Left hindlimb (tissue), 1 donor: ENCODE measurements at places on chromosomes 11 and 22.

GRCh38 chr11:120303004-120303637 is 22.0 kb upstream of the TLCD5 start:
- DNase-seq = peak; percentile 54

GRCh38 chr11:69470793-69471728 is 10.4 kb upstream of the LINC01488 start:
- peak; percentile 32 for DNase-seq

DNA sequence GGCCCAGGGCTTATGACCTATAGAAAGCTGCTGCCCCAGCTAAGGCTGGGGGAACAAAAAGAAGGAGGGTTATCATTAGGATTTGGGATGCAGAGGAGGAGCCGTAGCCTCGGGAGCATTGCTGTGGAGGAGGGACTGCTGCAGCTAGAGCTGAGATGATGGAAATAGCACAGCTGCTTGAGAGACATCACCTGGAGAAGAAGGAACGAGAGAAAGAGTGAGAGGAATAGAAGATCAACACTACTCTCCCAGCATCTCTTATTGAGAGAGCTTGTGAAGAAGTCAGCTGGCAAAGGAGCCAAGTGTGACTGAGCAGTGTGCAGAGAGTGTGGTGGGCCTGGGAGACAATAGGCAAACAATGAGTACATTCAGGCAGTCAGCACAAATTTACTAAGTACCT is 100.7 kb upstream of the PLET1 start:
- no peak for DNase-seq

GRCh38 chr11:117859061-117859460 is 17.4 kb downstream of the FXYD6 start:
- peak; percentile 26 for DNase-seq

GRCh38 chr11:108069947-108070346 is 51.4 kb upstream of the ACAT1 start:
- DNase-seq = no peak

GRCh38 chr11:118845369-118845768 is 38.3 kb upstream of the CXCR5 start:
- no peak for DNase-seq

- no peak for DNase-seq
Observed at GRCh38 chr11:104700609-104701008, 197.7 kb downstream of the CASP12 start.

- no peak for DNase-seq
Observed at GRCh38 chr11:73838443-73839122, 38.1 kb downstream of the COA4 start.

- peak; percentile 86 for DNase-seq
Observed at GRCh38 chr11:76783896-76784813, 999 bp downstream of the TSKU start.

GRCh38 chr11:37830529-37830928 is 1232.5 kb upstream of the RAG2 start:
- DNase-seq = no peak

DNA sequence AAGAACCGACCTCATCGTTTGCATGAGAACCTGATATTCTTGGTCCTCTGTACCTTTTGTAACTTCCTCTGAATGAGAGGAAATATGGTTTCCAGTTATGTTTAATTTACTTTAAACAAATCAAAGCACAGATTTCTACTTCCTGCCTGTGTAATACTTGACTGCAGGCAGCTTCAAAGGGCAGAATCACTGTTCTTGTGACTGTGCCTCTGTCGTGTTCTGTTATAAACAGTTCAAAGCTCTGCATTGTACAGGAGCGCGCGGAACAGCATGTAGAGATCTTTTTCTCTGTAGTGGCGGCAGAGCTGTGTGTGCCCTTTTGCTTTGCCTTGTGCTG is 73.2 kb upstream of the CLDN5 start:
- DNase-seq = no peak

GRCh38 chr11:55707029-55707428 is 45.0 kb downstream of the OR4C6 start:
- DNase-seq = no peak

GRCh38 chr11:132821014-132821413 is 711.3 kb downstream of the OPCML start:
- no peak for DNase-seq

- DNase-seq = no peak
Observed at GRCh38 chr11:126317756-126318573, 14.1 kb downstream of the DCPS start.

- DNase-seq = peak; percentile 2
Observed at GRCh38 chr22:36768141-36768540, 7.8 kb downstream of the IFT27 start.

DNA sequence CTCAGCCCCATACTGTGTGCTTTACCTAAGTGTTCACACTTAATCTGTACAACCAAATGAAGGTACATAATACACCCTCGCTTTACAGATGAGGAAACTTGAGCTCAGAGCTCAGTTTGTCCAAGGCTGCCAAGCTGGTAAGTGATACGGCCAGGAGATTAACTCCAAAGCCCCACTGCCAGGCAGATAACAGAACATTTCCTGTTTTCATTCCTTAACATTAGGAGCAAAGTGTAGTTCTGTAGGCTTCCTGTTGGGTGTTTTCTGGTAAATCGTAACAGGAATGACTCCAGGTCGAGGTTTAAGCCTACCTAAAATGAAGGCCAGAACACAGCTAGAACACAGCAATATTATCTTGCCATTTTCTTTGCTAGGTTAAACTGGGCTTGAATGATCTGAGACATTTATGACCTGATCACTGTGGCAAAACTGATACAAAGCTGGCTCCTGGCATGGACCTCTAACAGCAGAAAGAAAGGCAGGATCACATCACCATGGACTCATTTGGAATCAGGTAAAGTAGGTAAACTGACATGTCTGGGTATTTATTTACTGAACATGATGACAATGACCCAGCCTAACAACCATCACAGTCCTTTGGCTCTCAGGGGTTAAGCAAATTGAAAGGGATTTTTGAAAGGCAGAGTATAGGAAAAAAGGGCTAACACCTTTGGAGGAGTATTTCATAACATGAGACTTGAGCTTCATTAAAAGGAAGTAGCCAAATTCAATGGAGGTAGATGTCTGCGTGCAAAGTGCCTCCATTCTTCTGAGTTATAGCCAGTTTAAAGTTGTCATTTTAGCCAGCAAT is 3.9 kb upstream of the NUP50 start:
- no peak for DNase-seq

DNA sequence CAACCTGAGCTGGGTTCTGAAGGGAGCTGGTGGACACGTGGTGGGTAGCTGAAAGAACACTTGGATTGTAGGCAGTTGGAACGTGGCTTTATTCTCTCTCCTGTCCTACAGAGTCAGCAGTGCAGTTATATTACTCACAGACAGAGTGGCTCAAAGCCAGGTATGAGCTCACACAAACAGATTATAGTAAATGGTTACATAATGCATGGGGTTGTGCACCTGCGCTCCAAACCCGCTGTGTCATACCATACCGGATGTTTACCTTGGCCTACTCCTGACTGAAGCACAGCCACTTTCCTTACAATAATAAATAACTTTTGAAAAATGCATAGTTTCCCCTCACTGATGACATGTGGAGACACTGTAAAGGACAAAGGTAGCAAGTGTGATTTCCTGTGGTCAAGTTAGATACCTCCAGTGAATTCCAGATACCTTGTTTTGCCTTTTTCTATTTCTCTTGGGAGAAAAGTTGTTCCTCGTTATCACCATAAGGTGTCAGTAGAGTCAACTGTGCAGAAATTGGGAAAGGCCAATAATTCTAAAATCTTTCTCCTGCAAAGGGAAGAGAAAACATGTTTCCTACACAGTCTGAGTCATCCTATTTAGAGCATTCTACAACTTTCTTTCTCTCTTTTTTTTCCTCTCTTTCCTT is 13.5 kb downstream of the MS4A6A start:
- DNase-seq = no peak

DNA sequence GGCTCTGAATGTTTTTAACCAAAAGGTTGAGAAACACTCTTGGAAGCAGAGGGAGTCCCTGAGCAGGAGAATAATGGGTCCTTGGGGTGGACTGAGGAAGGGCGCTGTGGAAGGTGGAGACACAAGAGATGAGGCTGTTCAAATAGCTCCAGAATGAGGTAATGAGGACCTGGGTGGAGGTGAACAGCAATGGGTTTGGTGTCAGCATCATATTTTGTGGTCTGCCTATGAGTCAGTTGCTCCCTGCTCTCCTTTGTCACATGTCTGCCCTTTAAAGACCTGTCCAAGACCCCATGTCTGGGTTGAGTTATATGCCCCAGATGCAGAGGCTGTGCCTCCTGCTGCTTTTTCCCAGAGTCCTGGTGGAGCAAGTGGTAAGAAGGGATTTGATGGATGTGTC is 113.6 kb downstream of the BARX2 start:
- no peak for DNase-seq

- DNase-seq = no peak
Observed at GRCh38 chr11:74636630-74637184, 44.3 kb downstream of the POLD3 start.

DNA sequence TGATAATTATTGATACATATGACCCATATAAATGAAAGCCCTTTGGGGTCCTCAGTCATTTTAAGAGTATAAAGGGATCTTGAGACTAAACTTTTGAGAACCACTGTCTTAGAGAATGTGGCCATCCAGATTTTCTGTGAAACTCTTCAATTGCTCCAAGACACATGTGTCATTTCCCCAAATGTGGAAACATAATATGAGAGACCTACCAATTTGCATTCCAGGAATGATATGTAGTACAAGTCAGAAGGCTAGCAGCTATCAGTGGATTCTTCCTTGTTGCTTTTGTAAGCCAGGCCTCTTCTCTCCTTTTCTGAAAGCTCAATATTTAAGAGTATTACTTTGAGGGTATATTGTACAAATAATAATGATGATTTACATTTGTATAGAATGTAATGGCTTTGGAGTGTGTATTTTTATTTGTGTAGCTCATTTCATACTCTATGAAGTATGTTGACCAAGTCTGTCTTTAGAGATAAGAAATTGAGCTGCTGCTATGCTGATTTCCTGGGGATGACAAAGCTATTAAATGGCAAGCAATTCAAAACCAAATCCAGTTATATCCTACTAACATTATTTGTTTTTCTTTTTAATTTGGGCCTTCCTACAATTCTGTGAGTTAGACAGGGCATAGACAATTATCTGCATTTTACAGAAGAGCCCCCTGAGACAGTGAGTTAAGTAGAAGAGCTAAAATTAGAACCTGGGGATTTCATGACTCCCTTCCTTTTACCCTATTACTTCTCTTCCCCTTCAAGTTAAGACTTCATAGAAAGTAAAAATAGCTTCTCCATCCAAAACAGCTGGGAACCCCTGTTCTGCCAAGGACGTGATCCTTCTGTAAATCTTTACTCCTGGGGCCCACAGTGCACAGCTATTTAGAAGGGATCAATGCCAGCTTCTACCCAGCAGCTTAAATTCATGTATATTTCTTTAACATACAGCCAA is 131.9 kb downstream of the WNT11 start:
- DNase-seq = peak; percentile 40

DNA sequence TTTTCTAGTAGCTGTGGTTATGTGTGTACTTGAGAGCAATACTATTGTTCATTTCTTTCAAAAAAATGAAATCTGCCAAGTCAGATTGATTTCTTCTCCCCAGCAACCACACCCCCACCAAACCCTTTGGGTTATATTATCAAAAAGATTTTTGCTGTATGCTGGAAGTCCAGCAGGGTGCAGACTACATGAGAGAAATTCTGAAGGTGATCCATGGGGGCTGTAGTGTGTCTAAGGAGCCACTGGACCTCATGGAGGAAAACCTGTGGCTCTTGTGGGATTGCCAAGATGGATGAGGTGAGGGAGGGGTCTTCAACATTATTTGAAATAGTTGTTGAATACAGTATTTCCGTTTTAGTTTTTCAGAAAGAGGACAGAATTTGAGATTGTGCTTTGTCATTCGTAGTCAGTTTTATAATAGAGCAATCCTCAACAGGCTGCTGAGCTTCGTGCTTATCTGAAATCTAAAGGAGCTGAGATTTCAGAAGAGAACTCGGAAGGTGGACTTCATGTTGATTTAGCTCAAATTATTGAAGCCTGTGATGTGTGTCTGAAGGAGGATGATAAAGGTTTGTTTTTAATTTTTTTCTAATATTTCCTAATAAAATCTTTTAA is 3.1 kb downstream of the EIF3M start:
- DNase-seq = no peak

- DNase-seq = no peak
Observed at GRCh38 chr11:68905421-68906360, 2.0 kb downstream of the IGHMBP2 start.

DNA sequence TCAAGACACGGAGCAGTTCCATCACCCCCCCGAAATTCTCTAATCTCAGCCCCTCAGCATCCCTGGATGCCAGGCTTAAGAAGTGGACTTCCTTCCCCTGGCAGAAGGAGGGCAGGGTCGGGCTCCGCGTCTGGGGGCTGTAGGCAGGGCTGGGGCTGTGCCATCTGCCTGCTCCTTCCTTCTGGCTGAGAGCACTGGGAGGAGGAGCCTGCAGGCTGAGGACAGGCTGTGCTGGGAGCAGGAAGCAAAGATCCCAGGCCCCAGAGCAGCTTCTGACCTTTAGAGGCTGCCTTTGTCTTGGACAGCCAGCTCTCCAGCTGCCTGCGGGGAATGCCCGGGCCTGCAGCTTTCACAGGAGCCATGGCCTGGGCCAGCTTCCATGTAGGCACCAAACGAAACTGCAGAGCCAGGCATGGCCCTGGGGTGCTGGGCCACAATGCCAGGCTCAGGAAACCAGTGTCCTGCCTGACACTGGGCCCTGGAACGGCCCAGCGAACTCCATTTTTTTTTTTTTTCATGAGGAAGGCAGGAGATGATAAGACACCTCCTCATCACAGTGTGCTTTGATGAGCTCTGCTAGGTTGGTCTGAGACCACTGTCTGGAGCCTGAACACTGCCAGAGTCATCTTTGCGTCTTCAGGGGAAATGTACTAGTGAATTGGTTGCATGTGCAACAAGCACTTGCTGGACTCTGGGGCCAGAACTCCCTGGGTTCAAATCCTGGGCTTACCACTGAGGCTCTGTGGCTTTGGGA is 67.9 kb downstream of the MCM5 start:
- DNase-seq = peak; percentile 48

DNA sequence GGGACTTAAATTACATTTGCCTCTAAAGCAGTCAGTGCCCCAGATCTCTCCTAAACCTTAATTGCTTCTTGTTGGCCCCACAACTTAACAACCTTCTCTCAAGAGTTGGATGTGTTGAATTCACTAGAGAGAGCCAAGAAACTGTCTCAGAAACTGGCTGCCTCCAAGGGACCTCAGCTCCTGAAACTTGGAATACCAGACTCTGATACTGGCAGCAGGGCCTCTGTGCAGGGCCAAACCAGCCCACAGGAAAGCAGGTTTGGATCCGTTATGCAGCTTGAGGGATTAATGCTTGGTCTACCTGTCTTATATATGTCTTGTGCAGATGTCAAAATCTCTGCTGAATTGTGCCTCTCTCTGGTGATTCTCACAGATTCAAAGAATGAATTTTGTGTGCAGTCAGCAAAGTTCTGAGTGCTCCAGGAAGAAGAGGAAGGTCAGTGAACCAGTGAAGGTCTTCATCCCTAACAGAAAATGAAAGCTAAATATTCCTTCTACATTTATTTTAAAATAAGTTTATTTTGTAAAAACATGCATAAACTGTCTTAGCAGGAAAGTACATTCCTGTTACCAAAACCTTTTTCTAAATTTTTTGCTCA is 70.8 kb downstream of the LIF start:
- no peak for DNase-seq

- DNase-seq = no peak
Observed at GRCh38 chr22:22737590-22737989, 93.2 kb downstream of the GGTLC2 start.

GRCh38 chr22:43985532-43985931 is 30.3 kb downstream of the SAMM50 start:
- DNase-seq = no peak
